ENCODE measurements at places on chromosomes 5 and 9.
A peak's percentile ranks its signal among the peaks of the same experiment; 100 is the strongest.

- no peak for ATAC-seq
These were observed 183.3 kb downstream of the MAPKAP1 start for GRCh38 chr9:125523681-125524080.

GRCh38 chr9:132880324-132880661 lies 1.6 kb downstream of the SPACA9 start:
- no peak for ATAC-seq

DNA sequence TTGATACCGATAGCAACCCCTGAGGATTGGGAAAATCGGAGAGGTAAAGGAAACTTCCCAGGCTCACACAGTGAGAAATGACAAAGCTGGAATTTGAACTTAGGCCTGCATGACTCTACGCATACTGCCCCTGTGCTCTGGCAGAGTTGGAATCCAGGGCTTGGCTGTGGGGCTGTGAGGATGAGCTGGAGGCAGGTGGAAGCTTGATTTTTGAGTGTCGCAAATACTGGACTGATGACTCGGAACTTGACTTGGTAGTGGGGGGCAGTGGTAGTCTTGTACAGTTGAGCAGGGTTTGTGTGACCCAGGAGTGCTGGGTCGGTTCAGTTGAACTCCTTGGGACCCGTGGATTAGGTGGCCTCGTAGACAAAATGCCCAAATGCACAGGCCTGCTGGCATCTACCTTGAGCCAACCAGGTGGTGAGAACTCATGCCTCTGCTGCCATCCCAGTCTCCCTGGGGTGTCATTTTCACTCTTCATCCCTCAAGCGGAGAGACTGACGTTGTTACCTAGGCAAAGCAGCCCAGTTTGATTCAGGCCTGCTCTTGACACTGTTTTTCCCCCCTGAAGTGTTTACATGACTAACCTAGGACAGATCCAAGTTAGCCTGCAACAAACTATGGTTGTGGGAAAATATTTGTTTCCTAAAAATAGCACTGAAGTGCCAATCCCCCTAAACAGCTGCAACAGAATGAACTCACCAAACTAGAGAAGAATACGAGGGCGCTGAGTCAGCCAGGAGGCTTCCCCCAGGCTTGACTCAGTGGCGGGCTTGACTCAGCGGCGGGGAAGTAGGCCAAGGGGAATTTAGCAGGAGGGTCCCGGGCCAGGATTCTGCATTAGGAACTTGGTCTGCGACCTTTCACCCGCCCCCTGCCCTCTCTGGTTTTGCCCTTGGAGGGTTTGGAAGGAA lies 45.7 kb upstream of the ORM1 start:
- peak; percentile 68 for ATAC-seq

DNA sequence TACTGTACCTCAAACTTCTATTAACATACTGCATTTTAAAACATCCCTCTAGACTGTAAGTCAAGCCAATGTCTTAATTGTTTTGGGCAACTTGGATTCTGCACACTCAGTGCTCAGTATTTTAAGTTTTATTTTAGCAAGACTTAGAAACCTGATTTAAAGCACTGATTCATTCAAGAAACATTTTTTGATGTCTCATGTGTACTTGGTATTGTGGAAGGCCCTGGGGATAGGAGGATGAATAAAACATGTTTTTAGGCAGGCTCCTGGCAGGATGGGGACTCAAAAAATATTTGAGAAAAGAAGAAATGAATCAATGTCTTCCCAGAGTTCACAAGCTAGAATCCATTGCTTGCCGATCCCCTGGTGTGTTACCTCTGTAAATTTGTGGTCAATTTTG lies 334.0 kb upstream of the PUM3 start:
- ATAC-seq, result no peak

DNA sequence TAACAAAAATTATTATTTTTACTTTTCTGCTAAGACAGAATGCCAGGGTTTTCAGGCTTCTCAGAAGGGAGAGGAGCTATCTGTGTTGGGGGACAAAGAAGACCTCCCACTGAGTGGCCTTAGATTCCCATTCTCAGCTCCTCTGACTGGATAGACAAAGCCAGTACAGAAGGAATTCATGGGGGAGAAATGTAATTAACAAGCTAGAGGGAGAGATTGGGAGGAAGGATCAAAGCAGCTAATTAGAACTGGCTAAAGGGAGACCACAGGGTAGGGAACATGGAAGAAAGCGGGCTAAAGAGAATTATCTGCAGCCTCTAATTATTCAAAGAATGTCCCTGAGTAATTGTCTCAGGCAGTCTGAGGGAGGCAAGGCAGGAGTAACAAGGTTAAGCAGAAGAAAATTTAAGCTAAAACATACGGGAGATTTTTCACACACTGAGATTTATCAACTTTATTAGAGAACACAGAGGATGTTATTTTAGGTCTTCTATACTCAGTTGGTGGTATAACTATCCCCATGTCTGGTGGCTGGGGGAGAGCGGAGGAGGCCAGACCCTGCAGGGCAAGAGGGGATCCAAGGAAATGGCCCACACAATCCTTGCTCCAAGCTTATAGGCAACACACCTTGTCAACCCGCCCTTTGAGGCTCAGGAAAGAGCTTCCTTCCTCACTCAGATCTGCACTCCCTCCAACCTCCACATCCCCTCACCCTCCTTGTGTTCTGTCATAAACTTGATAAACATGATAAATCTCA lies 87.7 kb upstream of the LRRTM2 start:
- no peak for ATAC-seq

GRCh38 chr9:70484232-70485130 lies 70.0 kb upstream of the KLF9 start:
- ATAC-seq, result peak; percentile 91

GRCh38 chr9:69175486-69175885 lies 1.4 kb downstream of the TJP2 start:
- ATAC-seq, result peak; percentile 13

DNA sequence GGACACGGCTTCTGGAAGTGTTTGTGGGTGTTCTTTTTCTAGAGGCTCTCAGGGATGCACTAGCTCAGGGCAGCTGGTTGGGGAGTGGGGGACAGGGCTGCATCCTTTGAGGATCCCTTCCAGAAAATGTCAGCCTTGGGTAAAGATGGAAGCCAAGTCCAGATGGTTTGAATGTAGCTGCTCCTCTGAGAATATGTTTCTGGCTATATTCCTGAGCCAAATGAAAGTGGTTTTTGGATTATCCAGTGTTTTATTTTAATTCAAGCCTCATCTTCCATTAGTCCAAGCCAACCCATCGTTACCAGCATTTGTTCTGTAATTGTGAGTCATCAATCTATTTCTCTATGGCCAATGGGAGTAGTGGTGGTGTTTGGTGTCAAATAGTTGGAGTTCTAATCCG lies 70.4 kb downstream of the SPRY4 start:
- no peak for ATAC-seq

DNA sequence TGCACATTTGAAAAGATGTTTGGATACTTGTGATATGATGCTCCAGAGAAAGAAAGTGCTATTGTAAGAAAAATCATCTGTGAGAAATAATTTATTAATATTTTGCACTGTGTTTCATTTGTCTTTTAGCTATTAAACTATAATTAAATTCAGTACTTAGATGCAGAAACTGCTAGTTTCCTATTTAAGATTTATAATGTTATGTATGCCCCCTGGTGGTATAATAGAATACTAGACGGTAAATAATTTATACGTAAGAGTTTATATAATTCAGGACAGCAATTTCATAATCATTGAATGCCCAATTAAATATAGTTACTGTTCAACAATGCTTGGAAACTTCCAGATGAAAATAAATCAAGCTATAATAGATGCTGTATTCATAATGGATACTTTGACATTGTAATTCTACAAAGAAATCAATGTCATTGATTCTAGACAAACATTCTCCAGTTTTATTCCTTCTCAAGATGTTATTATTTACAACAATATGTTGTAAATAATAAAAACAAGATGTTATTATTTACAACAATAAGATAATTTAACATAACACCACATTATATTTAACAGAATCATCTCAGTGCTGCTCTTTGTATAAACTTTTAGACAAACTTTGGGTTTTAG lies 101.0 kb downstream of the TMEM232 start:
- peak; percentile 56 for ATAC-seq

DNA sequence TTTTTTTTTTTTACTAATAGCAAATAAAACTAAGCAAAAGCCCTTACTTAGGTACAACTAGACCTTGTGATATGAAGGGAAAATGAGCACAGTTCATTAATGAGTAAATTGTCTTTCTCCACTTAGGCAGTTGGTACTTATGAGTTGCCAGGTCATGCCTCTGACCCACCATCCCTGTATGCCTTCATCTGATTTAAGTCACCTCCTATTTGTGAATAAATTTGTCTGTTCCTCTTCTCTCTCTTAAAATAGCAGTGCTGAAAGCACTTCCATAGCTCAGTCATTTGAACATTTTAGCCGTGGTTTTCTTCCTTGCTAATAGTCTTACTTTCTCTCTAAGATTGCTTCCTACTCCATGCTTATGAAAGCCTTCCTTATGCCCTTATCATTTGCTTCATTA lies 61.4 kb downstream of the SLC44A1 start:
- ATAC-seq, result no peak

- ATAC-seq, result no peak
These were observed 2.4 kb downstream of the ELL2 start for GRCh38 chr5:95959051-95959887.

GRCh38 chr5:56492812-56493211 lies 259.7 kb upstream of the ANKRD55 start:
- ATAC-seq, result no peak

DNA sequence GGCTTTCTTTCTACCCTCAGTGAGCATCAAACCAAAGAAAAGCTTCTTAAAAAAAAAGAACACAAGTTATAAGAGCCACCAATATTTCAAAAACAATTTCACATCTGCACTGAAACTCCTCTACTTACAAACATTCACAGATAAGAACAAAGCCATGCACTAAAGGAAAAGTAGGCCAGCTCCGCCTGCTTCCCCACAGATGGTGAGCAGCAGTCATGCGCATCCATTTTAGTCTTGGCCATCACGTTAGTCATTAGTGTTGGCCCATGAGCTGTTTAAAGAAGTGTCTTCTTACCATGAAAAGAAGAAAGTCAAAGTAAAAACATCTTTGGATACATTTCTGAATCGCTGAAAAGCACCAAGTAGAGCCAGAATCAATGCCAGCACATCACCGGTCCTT lies 40.0 kb upstream of the SMIM23 start:
- no peak for ATAC-seq

DNA sequence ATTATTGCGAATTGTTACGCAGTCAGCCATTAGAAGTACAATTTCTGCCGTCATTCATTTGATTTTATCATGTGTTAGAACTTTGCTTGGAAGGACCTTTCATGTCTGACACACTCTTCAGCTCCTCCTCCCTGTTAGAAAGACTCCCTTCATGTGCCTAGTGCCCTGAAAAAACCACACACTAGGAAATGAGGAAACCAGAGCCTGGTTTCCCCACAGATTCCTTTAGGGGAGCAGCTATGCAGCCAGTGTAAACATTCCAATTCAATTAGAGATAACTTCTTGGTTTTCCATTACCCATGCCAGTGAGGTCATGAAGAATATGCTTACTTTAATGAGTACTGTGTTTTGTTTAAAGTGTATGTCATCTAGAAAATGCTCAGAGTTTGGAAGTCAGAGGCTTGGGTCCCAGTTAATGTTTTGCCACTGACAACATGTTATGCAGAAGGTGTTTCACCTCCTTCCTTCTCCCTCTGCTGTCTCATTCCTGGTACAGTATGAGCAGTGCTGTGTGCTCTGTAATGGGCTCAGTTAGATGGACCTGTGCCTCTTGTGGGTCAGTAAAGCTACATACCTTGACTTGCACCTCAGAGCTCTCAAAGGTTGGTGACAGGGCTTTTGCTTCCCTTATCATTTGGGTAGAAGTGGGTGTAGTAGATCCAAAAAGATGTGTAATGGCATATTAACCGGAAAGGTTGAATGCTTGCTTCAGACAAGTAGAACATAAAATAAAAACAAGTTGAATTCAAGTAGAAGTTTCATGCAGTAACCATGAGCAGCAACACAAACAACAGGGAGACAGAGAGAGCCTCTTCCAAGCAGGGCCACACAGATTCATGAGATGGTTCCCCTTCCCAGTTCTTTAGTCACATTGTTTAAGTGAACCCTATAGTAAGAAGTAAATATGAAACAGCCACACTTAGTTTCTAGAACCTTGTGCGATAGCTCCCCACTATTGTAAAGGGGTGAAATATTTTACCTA lies 52.6 kb upstream of the TNFAIP8 start:
- ATAC-seq, result peak; percentile 92

- no peak for ATAC-seq
These were observed 98.1 kb upstream of the NMUR2 start for GRCh38 chr5:152503206-152503605.

DNA sequence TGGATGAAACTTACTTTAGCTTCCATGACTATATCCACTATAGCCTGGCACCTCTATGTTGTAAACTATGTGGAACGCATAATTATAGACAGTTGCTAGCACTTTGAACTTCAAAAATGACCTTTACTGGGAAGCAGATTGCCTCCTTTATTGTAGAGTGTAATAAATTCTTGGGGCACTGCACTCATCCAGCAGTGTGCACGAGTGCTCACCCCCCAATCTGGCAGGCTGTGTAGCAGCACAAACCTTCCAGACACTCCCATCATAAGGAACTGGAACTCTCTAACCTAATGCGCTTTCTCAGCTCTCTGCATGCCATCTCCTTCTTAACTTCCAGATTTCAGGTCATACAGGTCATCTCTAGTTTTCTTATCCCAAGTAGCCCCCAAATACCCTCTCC lies 1.5 kb upstream of the PDE6A start:
- no peak for ATAC-seq

- ATAC-seq, result no peak
These were observed 47.7 kb downstream of the PWWP2A start for GRCh38 chr5:160071516-160071915.

All from SK-N-SH treated with all-trans-retinoic acid at 6 μM for 48 hours (cell line).